RKO (cell line): ENCODE measurements at places on chromosomes 2 and 18.
A peak's percentile ranks its signal among the peaks of the same experiment; 100 is the strongest.

DNA sequence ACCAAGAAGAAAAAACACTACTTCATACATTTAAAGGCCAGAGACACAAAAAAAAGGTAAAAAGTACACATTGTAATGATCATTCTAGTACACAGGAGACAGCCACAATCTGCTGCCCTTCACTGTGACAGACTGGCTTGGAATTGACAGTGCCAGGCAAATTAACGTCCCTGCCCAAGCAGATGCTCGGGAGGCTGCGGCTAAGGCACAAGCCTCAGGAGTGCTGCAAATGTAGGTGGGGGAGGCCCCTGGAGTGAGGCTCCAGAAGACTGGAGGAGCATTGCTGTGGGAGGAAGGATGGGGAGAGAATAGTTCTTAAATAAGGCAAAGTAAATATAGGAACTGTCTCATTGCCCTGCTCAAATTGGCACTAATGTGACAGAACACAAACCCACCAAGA lies 18.6 kb downstream of the ERCC3 start:
- no peak for DNase-seq

GRCh38 chr2:69975853-69976462 lies 14.5 kb upstream of the ASPRV1 start:
- DNase-seq, result no peak

DNA sequence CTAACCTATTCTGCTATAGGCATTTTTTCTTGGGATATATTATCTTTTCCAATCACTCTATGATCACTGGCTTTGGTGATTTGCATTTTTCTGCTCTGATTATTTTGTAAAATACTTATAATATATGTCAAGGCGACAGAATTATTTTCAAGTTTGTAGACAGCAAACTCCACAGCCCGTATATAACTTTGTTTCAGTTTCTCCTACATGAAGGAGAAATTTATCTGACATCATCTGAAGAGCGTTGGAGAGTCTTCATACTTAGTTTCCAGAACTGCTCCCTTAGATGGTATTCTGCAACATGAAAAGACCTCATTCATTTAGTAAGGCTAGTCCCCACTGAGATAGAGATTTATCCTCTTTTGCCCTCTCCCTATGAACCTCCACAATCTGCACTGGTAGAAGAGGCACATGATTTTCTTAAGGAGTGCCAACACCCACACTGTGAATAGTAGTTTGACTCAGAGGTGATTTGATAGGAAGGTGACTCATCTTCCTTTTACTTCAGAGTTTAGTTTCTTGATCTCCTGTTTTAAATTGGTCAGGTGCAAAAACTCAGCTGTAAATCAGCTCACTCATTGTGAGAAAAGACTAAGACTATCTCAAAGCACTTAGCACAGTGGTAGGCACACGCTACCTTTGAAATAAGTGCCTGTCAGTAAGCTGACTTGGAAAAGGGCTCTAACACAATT lies 1848.6 kb upstream of the CELF4 start:
- DNase-seq, result peak; percentile 95

DNA sequence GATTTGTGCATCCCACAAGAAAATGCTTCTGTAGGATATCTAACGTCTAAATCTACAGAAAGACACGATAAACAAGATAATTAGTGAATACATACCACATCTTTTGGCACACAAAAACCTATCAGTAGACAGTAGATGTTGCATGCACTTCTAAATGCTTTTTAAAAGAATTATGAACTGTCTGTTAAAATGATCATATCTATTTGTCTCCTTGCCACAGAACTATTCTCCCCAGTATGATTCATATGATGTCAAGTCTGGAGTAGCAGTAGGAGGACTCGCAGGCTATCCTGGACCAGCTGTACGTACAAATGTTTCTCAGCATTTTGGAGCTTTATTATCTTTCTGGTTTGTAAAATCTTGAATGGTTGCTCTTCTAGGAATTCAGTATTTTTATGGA lies 12.7 kb downstream of the COL3A1 start:
- DNase-seq, result no peak

DNA sequence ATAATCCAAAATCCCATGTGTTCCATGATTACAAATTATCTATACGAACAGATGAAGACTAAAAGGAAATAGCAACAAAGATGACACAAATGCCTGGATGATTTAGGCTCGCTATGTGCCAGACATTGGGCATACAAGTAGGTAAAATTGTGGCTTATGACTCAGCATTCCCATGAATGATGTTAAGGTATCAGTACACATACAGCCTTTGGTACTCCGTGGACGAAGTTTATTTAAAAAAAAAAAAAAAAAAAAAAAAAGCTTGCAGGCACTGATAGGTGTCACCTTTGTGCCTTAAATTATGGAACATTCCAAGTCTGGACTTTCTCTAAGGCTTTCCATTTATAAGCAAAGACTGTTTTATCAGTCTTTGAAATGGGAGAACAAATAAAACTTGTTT lies 2.7 kb downstream of the CHAC2 start:
- DNase-seq, result no peak

GRCh38 chr2:203743441-203743981 lies 37.1 kb downstream of the CD28 start:
- no peak for DNase-seq

DNA sequence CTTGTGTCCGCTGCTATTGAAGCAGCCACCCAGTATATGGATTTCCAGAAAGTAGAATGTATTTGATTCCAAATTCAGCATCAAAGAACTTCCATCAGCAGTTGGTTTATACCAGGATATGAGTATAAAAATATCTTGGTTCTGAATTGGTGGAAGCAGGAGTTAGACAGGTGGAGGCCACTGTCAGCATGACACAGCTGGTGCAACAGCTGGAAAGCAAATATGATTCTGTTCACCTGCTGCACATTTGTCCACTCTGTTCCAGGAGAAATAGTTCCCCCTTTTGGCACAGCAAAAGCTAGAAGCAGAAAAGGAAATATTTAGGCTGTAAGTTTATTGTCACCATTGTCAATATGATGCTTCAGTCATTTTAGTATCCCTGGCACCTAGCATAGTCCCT lies 41.2 kb downstream of the KIAA2012 start:
- no peak for DNase-seq

DNA sequence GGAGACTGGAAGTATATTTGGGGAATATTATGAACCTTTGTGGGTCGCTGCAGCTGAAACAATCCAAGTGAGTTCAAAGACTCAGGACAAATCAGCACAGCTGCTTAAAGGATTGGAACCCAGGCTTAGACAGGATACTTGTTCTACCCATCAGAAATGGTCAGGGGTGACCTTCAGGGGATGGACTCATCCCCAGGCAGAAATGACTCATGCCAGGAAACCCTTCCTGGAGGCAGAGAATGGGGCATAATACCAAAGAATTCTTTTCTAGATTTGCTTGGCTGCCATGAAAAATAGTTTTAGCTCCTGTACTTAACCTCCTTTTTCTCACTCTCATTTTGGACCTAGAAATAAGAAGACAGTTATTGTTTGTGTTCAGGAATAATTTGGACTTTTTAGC lies 425.5 kb downstream of the TSN start:
- no peak for DNase-seq

- DNase-seq, result peak; percentile 91
Observed at GRCh38 chr2:55590810-55591440, 26.5 kb downstream of the PPP4R3B start.

- DNase-seq, result peak; percentile 89
Observed at GRCh38 chr2:102915128-102915527, 153.3 kb downstream of the TMEM182 start.
